ENCODE measurements at places on chromosomes 1 and 21.
A peak's percentile ranks its signal among the peaks of the same experiment; 100 is the strongest.

GRCh38 chr1:15618077-15618654 is 908 bp downstream of the DDI2 start:
- DNase-seq = no peak

- DNase-seq = no peak
Observed at GRCh38 chr1:232555494-232556210, 74.3 kb downstream of the SIPA1L2 start.

GRCh38 chr1:56376188-56376984 is 203.0 kb downstream of the PLPP3 start:
- peak; percentile 24 for DNase-seq

- no peak for DNase-seq
Observed at GRCh38 chr1:57674801-57675200, 250.9 kb upstream of the DAB1 start.

GRCh38 chr1:62247391-62248168 is 52.9 kb downstream of the L1TD1 start:
- DNase-seq = no peak

GRCh38 chr1:189693140-189693539 is 784.5 kb downstream of the BRINP3 start:
- no peak for DNase-seq

- no peak for DNase-seq
Observed at GRCh38 chr1:203992440-203992839, 80.5 kb upstream of the SOX13 start.

- no peak for DNase-seq
Observed at GRCh38 chr1:5349526-5349925, 642.7 kb downstream of the NPHP4 start.

DNA sequence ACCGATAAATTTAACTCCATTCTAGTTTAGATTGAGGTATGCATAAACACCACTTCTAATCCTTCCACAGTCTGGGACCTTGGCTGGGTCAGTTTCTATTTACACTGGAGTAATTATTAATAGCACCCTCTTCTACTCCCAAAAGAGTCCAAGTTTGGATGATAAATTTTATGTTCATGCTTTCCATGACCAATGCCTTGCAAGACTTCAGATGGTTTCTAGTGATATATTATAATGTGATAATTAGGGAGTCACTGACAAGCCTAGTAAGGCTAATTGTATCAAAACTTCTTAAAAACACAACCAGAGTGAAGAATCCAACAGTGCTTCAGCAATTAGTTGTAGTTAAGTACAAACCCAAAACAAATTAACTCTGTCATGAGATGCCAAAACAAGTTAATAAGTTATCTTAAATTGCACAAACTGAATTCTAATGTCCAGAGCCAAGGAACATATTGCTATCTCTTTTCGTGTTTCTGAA is 489.6 kb downstream of the TTLL7 start:
- no peak for DNase-seq

GRCh38 chr1:34166625-34167361 is 1.8 kb upstream of the CSMD2 start:
- DNase-seq = no peak

DNA sequence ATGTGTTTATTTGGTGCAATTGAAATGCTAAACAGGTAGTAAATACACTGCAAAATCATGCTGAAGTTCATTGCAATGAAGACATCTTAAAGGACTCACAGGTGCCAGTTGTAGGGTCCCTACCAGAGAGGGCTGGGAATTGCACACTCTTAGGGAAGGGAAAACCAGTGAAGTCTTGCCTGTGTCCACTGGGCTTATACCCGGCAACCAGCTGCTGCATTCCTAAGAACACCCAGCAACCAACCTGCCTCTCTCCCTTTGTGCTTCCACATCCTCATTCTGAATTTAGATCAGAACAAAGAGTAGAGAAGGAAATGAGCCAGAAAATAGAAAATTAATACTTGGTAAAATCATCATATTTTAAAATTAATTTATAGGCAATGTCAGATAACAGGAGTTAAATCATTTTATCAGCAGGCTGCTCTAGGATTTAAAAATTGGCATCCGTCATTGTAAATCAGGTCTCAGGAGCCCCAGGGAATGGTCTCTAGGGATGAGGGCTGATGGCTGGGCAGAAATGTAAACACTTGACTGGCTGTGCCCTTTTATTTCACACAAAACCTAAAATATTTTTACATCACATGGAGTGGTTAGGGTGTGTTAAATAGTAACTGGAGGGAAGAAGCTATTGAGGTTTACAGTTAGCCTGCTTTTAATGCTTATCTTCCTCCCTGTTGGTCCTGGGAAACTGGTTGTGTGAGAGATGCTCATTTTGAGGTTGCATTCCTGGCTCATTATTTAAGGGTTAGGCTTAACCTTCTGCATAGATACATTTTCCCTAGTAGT is 31.3 kb downstream of the PTGFRN start:
- DNase-seq = no peak

DNA sequence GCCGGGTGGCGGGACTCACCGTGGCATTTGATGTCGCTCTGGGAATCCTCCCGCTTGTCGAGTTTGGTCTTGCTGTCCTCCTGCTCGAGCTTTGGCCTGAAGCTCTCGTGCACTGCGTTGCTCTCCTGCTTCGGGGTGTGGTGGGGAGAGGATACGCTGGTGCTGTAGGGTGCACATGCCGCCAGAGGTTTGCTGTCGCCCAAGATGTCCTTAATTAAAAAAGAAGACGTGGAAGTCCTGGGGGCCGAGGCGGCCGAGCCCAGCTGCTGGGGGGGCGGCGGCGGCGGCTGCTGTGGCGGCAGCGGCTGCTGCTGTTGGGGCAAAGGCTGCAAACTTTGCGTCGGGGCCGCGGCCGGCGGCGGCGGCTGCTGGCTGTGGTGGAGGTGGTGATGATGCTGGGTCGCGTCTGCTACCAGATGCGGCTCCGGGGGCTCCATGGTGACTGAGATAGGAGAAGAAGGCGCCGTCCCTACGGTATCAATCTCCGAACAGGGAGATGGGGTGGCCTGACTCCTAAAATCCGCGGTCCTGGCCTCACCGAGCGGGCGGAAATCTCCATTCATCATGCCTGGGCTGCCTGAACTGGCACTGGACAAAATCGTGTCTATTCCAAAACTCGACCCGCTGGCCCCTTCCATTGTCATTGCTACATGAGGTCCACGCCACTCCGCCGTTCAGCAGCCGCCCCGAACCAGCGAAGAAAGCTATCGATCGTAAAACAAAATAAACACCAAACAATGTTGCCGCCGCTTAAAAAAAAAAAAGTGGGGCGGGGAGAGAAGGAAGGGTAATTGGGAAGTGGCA is at the start of gene BARHL2:
BARHL2 (minus strand) TSS at position 751 of the 804 bp plus-strand sequence; CDS start at position 644, 107 bp downstream.
- DNase-seq = no peak
